H4 (cell line): ENCODE measurements at places on chromosomes 11 and 22. TPM values are rescaled to one million over a fixed set of nuclear protein-coding genes. Genes with fewer than 3 reads are reported as not detected.

- no peak for DNase-seq
Observed at GRCh38 chr11:66340596-66341501, 4.1 kb downstream of the BRMS1 start.

The CHADL gene
- not detected in 2 replicates for total RNA-seq

DNA sequence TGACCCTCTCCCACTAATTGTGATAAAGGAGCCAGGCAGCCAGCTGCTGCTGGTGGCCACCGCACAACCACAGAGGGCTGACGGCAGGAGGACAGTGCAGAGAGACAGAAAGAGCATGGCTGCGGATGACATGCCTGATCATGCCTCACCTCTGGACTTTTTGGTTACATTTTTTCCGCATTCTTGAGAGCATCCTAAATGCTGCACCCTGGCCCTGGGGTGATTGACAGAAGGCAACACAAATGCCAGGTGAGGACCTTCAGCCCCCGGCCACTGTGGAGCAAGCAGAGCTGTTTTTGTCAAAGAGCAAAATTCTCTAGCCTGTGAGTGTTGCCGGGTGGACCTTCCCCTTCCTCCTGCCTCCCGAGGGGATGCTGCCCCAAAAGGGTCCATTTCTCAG is 78.5 kb downstream of the RPS6KA4 start:
- DNase-seq: no peak

DNA sequence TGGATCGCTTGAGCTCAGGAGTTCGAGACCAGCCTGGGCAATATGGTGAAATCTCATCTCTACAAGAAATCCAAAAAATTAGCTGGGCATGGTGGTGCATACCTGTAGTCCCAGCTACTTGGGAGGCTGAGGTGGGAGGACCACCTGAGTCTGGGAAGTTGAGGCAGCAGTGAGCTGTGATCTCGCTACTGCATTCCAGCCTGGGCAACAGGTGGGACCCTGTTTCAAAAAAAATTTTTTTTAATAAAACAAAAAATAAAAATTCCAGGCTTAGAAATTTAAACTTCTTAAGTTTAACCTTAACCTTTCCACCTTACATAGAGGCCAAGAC is 21.2 kb downstream of the CLMP start:
- no peak for DNase-seq

DNA sequence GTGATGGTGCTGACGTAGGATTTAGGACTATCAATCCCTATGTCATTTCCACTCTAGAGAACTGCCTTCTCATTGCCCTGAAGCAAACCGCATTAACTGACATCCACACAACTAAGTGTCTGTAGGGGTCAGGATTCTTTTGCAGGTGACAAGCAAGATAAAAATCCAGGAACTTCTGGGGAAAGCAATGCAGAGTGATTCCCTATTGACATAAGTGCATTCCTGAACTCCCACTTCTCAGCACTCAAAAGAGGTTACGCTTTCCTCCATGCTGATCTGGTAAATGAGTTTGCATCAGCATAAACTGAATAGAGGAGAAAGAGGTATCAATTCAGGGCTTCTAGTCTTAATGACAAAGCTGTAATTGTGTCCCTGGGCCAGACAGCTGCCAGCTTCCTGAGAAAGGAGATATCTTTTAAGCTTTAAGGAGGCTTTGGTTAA is 224.6 kb upstream of the ISX start:
- no peak for DNase-seq

DNA sequence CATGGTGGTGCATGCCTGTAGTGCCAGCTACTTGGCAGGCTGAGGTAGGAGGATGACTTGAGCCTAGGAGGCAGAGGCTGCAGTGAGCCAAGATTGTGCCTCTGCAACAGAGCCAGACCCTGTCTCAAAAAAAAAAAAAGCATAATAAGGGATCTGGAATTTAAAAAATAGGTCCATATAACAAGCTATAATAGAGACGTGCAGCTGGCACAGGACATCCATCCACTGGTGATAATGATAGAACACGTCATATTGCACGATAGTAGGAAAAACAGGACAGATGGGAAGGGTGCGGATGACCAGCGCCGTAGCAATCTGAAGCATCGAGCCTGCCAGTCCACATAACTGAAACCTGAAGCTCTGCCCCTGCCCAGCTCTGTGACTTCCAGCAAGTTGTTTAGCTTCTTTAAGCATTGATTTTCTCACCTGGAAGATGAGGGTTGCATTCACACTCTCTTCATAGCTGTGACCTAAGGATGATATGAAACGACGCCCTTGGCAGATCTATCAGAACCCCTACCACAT is 60.3 kb upstream of the PRODH start:
- no peak for DNase-seq

DNA sequence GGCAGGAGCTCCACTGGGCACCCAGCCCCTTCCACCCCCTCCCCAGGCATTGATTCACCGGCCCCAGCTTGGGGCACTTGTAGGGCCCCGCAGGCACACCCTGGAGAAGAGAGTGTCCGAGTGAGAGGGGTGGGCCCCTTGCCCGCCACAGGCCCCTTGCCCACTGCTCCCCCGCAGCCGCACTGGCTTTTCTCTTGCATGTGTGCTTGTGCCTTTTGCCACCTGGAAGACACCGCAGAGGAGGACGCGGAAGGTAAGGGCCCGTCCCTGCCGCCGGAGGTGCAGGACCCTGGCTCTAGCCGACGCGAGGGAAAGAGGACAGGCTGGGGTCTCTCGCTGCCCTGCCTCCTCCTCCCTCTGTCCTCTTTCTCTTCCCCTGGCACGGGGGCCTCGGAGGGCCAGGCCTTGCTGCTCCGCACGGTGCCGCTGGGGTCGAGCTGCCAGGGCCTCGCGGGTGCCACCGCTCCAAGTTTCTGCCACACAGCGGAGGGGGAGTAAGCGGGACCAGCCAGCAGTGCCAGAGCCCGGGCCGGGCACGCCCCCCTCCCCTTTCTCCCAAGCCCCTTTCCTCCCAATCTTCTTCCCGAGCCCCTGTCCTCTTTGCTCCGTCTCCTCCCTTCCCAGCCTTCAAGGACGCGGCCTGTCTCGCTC is 9.5 kb downstream of the TNNT3 start:
- DNase-seq: no peak

The GAL3ST3 gene
- not detected in 2 replicates for total RNA-seq

GRCh38 chr11:2940147-2940920 is 11.1 kb upstream of the PHLDA2 start:
- DNase-seq: peak; percentile 91

DNA sequence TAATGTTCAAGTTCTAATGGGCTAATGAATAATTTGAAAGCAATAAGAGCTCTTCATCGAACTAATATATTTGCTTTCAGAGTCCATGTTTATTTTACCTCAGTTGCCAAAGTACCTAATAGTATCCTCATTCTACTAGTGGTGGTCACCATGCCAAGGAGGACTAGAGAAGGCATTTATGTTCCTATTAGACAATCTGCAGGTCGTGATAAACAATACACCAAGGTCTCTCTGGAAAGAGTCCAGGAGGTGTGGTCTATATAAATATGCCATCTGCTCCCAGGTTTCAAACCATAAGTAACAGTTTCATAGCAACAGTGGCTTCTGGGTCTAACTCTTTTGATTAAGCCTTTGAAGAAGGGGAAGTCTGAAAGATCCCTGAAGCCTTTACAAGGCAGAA is 42.9 kb downstream of the ARFGAP3 start:
- DNase-seq: no peak

The NAALAD2 gene
- 0.29 and 2.8 TPM in 2 replicates for total RNA-seq
